ENCODE measurements at places on chromosomes 3 and 15.

DNA sequence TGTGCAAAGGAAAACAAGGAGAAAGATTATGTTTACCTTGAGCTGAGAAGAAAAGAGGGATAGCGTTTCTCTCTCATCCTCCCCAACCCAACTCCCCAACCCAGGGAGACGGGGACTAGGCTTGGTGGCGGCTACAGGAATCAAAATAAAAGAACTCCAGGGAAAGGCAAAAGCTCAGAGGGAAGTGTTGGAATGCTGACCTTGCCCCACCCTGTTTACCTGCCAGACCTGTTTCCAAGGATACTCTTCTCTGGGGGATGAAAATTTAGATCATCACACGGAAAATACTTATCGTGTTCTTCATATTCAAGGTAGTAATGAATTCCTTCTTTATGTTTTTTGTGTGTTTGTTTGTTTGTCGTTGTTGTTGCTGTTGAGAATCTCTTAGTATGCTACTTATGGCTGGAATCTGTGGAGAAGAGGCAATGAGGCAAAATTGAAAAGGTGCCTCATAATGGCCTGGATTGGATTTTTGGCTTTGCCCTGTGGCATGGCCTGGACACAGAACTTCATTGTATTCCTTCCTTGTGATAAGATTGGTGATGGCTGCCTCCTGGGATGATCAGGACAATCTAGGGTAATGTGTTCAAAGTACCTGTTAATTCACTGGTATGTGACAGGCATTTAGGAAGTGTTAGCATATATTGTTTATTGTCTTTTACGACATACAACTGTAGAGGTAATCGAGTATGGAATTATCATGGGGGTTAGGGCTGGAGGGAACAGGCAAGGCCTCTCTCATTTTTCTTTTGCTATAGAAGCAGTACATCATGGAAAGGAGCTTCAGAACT lies 11.1 kb upstream of the TPRG1 start:
- DNase-seq = no peak

DNA sequence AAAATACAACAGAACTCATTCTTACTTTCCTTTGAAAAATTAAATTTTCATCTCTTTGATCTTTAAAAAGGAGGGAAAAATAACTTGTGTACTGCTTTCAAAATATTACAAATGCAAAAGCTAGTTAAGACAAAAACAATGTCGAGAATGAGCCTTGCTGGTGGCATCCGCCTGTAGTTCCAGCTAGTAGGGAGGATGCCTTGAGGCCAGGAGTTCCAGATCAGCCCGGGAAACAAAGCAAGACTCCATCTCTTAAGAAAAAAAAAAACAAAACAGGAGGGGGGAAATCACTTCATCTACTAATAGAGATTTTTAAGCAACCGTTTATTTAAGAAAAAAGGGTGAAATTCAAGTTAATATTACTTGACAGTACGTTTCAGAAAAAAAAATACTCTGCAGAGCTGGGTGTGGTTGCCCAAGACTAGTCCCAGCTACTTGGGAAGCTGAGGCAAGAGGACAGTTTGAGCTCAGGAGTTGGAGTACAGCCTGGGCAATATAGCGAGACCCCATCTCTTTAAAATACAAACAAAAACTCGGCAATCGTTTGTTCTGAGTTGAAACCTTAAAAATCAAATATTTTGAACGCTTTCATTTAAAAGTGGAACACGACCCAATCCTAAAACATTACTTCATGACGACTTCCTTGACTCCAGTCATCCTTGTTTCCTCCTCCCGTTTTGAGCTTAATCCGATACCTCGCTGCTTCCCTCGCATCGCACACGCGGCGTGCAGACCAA lies 1.2 kb downstream of the KPNA1 start:
- no peak for DNase-seq

DNA sequence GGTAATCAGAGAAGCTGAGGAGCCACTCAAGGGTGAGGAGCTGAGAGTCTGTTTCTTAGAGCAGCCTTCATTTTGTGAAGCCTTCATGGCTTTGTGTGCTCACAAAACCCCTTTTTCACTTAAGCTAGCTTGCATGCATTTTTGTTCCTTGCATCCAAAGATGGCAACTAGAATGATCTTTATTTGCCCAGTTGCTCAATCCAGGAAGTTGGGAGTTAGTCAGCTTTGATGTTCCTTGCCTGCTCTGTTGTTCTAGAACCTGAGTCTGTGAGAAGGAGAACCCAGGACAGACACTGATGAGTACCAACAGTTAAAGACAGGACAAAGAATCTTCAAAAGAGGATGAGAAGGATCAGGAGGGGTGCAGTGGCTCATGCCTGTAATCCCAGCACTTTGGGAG lies 81.8 kb downstream of the IL20RB start:
- no peak for DNase-seq

DNA sequence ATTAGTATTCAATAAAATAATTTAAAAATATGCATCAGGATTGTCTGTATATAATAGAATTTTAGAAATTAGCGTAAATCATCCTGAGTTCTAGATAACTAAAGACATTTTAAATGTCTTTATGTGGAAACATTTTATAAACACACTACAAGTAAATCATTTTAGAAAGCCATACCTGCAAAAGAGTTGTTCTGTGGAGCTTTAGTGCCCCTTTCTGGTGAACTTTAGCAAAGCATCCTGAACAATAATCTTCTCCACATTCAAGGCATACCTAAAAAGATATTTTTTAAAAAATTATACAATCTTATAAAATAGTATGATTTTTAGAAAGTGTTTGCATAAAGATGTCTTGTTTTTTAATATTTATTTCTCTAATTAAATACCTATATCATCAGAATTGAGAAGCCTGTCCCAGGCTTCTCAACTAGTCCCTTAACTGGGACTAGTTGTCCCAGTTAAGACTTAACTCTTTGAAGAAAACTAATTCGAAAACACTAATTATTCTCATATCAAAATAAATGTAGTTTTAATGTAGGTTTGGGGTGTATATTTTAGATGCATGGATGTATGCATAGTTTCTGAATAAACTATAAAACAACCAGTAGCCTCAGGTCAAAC lies 29.7 kb downstream of the ZBBX start:
- peak; percentile 41 for DNase-seq

DNA sequence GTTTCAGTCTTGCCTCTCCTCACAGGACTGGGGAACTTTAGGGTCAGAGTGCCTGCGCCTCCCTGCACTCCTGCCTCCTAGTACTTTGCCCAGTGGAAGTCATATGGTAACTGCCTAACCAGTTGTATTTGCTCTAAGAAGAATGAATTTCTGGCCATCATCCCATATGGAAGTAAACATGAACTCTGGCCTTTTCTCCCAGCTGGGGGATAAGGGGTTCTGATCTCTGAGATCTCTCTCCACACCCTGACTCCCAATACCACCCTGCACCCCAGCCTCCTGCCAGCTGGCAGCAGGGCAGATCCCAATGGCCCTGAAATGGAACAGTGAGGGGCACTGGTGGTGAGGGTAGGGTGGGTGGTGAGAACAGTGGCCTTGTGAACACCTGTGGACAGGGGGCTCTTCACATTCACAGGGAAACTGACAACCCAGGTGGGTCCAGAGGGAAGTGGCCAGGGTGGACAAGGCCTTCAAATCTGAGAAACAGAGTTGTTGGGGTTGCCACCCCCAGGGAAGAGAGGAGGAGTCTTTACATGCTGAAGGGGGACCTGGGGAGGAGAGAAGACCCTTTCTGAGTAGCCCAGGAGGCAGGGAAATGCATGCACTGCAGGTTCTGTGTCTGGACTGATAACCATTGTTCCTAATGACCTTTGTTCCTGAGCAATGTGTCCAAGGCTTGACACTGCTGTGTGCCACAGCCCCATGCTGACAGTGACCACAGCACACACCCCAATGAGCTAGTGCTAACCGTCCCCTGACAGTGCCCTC lies 36.9 kb downstream of the RHCG start:
- DNase-seq = no peak

- DNase-seq = no peak
Measured at GRCh38 chr15:29061746-29062145, 176.0 kb downstream of the APBA2 start.

GRCh38 chr15:96893159-96893906 lies 562.8 kb downstream of the NR2F2 start:
- DNase-seq = peak; percentile 23

DNA sequence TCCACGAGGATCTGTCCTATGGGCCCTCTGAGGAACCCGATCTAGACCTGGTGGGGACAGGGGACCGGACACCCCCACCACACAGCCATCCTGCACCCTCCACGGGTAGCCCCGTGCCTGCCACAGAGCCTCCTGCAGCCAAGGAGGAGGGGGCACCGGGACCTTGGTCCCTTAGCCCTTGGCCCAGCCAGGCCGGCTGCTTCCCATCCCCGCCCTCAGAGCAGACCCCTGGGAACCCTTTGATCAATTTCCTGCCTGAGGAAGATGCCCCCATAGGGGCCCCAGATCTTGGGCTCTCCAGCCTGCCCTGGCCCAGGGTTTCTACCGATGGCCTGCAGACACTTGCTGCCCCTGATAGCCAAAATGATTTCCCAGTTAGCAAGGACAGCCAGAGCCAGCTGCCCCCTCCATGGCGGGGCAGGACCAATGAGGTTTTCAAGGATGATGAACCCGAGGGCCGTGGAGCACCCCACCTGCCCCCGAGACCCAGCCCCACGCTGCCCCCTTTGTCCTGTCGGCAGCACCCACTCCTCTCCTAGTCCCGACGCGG lies 91.5 kb downstream of the TBC1D2B start:
- DNase-seq = no peak

DNA sequence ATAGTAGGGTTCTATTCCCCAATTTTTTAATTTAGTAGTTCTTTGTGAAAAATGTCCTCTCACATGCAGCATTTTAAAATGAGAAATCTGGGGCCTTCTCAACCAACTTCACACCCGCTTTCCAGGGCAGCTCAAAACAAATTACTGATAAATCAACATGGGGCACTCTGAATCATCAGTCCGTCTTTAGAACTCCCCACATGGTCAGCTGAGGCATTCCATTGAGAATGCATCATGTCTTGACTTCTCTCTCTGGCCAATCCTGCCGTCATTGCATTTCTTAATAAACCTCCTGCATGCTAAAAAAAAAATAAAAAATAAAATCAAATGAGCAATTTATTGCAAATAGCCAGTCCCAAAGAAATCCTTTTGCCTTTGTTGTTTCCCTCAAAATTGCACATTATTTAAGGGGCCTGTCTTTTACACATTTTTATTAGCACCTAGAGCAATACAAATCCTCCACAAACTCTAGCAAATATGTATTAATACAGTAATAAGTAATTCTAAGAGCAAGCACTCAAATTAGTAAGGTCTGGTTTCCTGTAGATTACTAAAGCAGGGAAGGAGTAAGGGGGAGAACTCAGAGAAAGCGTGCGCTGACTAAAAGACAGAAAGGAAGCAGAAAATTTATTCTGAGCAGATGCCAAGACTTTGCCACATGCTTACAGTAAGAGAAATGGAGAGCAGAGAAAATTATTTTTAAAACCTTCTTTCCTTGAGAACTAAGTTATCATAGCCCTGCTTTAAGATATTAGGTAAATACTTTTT lies 175.7 kb downstream of the TNIK start:
- DNase-seq = peak; percentile 96

- no peak for DNase-seq
Measured at GRCh38 chr3:3069723-3070122, 40.5 kb downstream of the IL5RA start.

DNA sequence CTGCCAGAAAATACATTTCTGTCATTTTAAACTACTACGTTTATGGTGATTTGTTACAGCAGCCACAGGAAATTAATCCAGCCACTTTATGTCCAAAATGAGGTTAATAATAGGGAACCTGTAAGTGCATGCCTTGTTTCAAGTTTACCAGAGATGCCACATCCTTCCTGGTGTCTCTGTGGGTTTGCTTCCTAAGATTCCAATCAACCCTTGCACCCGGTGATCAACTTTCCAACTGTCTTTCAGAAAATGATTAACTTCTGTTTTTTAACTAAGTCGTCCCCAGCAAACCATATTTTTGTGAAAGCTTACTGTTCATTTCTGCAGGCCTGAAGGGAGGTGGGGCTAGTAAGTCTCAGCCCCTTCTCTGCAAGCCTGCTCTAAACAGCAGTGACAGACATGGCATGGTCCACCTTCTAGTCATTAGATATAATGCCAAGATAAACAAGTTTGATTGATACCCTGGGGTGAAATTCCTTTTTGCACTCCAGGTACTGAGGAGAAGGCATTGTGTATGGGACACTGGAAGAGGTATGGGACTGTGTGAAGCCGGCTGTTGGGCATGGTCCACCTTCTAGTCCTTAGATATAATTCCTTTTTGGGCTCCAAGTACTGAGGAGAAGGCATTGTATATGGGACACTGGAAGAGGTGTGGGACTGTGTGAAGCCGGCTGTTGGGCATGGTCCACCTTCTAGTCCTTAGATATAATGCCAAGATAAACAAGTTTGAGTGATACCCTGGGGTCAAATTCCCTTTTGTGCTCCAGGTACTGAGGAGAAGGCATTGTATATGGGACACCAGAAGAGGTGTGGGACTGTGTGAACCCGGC lies 11.1 kb upstream of the TMC3 start:
- DNase-seq = no peak

GRCh38 chr15:53841651-53842050 lies 82.2 kb upstream of the WDR72 start:
- no peak for DNase-seq

GRCh38 chr15:61155741-61156700 lies 73.1 kb downstream of the RORA start:
- no peak for DNase-seq

DNA sequence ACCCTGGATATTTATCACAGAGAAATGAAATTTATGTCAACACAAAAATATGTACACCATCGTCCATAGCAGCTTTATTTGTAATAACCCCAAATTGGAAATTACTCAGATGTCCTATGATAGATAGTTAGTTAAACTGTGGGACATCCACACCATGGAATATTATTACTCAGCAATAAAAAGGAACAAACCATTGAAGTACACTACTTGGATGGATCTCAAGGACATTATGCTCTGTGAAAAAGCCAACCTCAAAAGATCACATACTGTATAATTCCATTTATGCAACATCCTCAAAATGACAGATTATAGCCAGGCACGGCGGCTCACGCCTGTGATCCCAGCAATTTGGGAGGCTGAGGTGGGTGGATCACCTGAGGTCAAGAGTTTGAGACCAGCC lies 113.3 kb downstream of the PGPEP1L start:
- DNase-seq = no peak

- DNase-seq = no peak
Measured at GRCh38 chr3:141900343-141900742, 23.9 kb downstream of the ATP1B3 start.

GRCh38 chr15:74397239-74398068 lies 30.0 kb upstream of the CYP11A1 start:
- DNase-seq = no peak

- no peak for DNase-seq
Measured at GRCh38 chr3:37607604-37608003, 254.1 kb upstream of the CTDSPL start.

DNA sequence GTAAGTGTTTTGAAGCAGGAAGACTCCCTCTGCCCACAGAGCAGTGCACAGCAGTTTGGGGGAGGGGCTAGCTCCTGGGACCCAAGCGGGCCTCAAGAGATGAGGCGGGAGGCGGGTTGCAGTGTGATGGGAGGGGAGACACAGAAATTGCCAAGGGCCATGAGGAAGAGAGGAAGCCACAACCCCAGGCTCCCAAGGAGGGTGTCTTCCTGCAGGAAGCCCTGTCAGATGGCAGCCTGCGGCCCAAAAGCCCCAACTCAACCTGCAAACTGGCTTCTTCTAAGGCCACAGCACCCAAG lies 7.3 kb upstream of the ISLR2 start:
- no peak for DNase-seq

GRCh38 chr3:174046311-174046710 lies 648.8 kb downstream of the NLGN1 start:
- no peak for DNase-seq

- no peak for DNase-seq
Measured at GRCh38 chr15:76514282-76514681, 177.7 kb downstream of the ISL2 start.

Measured in A172 (cell line).